ENCODE measurements at places on chromosomes 11 and 22. TPM values are rescaled to one million over a fixed set of nuclear protein-coding genes. Genes with fewer than 3 reads are reported as not detected.

DNA sequence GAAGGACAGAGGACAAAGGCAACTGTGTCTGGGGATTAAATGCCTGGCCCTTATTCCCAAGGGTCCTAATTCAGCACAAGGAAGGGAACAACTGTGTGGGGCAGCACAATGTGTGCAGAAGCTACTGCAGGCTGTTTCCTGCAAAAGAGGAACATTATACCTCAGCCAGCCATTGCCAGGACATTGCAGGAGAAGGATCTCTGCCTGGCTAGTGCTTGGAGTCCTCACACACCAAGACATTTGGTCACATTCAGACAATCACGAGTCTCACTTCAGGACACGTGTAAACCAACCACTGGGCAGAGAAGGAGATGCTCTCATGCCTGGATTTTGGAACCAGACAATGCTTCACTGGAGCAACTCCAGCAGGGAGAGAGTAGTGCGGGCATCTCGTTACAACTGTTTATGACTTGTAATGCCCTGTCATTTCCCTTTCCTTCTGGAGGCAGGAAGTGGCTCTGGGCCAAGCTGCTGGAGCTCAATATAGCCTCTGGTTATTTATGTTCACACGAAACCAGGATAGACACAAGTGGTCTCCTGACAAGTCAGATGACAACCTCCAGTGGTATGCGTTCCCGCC lies 23.9 kb upstream of the ZC3H12C start:
- H3K27me3 ChIP-seq = no peaks in the 10 kb centered on the region
- no peak overlapping the region for H3K4me3 ChIP-seq
- peak; percentile 74 for DNase-seq

- H3K4me3 ChIP-seq = no peak overlapping the region
- H3K4me1 ChIP-seq = peaks cover 55% of the 10 kb centered on the region
- DNase-seq = no peak
- no peaks in the 10 kb centered on the region for H3K27me3 ChIP-seq
- no peaks in the 10 kb centered on the region for H3K36me3 ChIP-seq
Observed at GRCh38 chr22:46573781-46574437, 36.5 kb upstream of the CELSR1 start.

DNA sequence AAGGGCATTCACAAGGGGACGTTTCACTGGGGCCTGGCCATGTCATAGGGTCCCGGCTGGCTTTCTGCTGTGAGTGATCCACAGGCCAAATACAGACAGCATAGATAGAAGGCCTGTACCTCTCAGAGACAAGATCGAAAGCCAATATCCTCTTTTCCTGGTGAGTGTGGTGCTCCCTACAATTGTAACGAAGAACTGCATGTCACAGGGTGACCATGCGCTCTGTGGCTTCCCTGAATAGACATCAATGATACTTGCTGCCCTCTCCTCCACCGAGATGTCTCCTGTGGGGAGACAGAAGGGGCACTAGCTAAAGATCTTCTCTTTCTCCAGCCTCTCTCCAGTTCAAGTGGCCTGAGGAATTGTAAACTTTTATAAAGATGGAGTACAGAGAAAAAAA lies 226.1 kb upstream of the POU2AF2 start:
- DNase-seq = no peak
- no peaks in the 10 kb centered on the region for H3K36me3 ChIP-seq
- no peaks in the 10 kb centered on the region for H3K27me3 ChIP-seq
- peak overlapping the region; percentile 35 for H3K27ac ChIP-seq
- H3K4me1 ChIP-seq = no peaks in the 10 kb centered on the region

Gene SYNGR1
- total RNA-seq = 9.3 TPM

Gene PIH1D2
- total RNA-seq = 12.5 TPM

Gene TLCD5
- total RNA-seq = not detected
